ENCODE measurements at places on chromosomes 11 and 22.

DNA sequence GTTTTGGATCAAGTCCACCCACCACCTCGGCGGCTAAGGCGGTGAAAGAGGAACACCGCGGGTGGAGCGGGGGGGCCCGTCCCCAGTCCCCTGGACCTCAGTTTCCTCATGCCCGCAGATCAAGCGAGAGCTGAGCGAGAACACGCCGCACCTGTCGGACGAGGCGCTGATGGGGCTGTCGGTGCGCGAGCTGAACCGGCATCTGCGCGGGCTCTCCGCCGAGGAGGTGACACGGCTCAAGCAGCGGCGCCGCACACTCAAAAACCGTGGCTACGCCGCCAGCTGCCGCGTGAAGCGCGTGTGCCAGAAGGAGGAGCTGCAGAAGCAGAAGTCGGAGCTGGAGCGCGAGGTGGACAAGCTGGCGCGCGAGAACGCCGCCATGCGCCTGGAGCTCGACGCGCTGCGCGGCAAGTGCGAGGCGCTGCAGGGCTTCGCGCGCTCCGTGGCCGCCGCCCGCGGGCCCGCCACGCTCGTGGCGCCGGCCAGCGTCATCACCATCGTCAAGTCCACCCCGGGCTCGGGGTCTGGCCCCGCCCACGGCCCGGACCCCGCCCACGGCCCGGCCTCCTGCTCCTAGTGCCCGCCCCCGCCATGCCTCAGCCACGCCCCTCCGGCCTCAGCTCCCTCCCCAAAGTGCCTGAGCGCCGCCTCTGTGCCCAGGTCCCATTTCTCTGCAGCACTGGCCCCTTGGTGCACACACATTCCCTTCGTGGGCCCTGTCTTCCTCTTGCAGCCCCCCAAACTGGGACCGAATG is 12.7 kb downstream of the MAFF start:
- peak; percentile 71 for DNase-seq

DNA sequence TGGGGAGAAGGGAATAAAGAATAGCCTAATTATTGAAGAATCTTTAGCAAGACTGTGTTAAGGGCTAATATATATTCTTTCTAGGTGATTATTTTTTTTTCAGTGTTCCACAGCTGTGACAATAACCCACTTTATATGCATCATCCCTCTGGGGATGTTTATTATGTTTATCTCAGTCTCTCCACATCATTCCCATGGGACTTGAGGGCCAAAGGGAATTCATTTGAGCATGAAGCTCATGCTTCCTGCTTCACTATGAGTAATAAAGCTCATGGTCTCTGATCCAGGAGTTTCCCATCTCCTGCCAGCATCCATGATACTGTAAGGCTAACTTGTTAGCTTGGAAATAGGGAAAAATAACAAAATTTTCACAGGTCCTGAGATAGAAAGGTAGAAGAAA is 1888.4 kb downstream of the LRRC4C start:
- no peak for DNase-seq

- DNase-seq: no peak
These were observed 47.2 kb upstream of the SLC22A12 start for GRCh38 chr11:64543818-64544217.

DNA sequence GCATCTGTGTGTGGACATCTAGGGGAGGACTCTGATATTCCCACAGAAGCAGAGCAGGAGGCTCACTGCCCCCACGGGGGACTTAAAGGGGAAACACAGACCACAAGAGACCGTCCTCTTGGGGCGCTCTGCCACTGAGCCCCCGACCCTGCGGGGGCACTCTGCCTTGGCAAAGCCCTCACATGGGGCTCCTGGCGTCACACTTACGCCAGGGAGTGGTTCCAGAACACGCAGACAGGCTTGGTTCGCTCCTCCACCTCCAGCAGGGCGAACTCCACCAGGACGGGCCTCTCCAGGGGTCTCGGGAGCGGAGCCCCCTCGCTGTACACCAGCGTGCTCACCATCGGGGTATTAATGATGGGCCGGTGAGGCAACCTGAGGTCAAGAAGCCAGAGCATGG is 45.1 kb downstream of the TRMU start:
- DNase-seq: no peak

GRCh38 chr11:18046116-18046777 is at the start of gene TPH1:
Gene TPH1 (minus strand): TSS chr11:18046269. CDS start chr11:18040762, 5,507 bp downstream.
- DNase-seq: no peak

DNA sequence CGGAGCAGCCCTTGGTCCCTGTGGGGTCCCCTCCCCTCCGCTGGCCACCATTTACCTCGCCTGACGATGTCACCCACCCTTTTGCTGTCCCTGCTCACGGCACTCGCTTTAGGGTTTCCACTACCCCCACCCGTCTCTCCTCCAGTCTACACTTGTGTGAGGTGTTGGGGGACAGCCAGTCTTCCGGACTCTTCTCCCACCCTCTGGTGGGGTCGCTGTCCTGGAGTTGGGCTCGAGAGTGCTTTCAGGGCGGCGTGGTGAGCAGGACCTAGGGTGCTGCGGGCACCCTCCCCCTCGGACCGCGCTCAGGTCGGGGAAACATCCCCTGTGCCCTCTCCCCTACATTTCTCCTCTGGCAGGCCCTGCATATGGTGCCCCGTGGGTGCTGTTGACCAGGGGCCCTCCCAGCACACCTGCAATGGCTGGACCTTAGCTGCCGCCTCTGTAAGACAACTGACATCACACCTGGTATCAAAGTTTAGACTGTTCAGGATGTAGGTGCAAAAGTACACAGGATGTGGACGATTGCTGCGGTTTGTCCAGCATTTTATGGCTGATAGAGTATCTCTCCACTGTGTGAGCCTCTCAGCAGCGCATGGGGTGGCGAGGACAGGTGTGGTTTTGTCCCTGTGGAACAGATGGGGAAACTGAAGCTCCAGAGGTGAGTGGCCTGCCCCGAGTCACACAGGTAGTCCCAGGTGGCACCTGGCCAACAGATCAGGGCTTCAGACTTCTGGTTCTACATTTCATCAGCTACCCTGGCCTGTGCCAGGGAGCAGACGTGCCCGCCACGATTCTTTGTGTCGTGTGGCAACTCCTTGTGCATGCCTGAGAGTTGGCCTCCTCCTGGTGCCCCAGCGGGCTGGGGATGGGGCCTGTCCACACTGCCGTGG is 1.2 kb downstream of the GRK2 start:
- DNase-seq: no peak

GRCh38 chr22:40679964-40680818 is 907 bp downstream of the MCHR1 start:
- no peak for DNase-seq

DNA sequence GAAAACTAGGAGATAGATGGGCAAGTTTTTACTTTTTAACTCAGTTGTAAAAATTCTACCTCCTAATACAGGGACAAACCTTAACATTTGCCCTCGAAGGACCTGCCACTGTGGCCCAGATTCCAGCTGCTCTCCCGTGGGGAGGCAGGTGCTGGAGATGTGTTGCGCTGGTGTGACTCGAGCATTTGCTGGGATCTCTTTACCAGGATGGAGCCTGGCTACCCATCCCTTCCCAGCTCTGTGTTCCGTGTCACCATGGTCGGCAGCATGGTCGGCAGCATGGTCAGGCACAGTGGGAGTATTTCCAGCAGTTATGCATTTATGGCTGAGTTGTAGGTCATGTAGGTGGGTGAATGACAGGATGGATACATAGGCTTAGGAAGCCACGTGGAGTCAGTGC is 41.1 kb downstream of the OTOG start:
- DNase-seq: no peak

DNA sequence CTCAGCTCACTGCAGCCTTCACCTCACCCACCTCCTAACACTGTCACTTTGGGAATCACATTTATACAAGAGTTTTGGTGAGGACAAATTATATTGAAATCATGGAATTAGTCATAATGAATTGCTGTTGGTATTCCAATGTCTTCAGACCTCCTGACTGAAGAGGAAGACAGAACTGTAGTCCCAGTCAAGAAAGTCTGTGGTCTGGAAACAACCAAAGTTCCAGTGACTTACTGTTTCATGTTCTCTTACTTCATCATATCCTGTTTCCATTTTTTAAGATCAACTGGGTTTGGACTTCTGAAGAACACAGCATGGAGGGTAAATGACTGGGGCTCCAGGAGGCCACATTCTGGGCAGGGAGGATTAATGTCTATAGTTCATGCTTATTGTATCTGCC is 43.0 kb upstream of the HIPK3 start:
- DNase-seq: no peak

DNA sequence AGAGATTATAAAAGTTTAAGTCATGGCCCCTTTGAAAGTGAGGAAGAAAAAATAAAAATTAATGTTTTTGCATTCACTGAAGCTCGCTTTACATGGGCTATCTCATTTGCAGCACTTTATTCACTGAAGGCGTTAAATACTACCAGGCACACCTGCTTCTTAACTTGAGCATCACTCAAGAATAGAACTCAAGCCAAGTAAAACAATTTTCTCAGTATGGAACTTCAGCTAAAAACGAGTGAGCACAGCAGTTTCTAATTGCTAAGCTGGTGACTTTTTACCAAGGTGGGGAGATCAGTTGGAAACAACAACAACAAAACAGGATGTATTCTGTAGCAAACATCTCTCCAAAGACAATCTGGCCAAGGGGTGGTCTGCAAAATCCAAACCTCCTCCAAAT is 405.6 kb downstream of the RAB38 start:
- no peak for DNase-seq

GRCh38 chr11:1947592-1948237 is 583 bp downstream of the MRPL23 start:
- DNase-seq: no peak

DNA sequence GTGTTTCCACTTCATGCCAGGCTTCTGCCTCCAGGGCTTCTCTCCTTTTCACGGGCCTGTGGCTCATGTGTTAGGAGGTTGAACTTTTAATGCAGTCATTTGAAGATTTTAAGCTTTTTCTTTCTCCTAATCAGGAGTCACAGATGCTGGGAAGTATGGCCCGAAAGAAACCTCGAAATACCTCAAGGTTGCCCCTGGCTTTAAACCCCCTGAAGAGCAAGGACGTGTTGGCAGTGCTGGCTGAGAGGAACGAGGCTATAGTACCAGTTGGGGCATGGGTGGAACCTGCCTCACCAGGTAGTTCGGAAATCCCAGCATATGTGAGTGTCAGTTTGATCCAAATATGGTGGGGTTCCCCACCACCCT is 571 bp downstream of the CCDC15 start:
- DNase-seq: no peak

GRCh38 chr22:42642806-42643633 is 2.6 kb upstream of the ATP5MGL start:
- no peak for DNase-seq

GRCh38 chr11:15113381-15113780 is 1.3 kb upstream of the INSC start:
- DNase-seq: no peak

DNA sequence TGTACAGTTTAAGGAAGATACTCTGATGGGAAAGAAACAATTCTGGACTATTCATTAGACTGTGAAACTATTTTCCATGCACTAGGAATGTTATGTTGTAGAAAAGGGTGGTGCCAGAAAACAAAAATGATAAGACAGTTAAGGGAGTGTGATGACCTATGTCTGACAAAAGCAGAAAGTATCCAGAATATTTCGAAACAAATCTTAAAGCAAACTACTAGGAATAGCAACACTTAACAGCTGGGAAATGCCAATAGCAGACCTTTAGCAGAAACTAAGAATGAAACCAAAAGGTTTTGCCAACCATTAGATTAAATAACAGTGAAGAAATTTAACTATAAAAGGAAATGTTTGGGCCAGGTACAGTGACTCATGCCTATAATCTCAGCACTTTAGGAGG is 3.3 kb upstream of the ARHGAP20 start:
- no peak for DNase-seq

DNA sequence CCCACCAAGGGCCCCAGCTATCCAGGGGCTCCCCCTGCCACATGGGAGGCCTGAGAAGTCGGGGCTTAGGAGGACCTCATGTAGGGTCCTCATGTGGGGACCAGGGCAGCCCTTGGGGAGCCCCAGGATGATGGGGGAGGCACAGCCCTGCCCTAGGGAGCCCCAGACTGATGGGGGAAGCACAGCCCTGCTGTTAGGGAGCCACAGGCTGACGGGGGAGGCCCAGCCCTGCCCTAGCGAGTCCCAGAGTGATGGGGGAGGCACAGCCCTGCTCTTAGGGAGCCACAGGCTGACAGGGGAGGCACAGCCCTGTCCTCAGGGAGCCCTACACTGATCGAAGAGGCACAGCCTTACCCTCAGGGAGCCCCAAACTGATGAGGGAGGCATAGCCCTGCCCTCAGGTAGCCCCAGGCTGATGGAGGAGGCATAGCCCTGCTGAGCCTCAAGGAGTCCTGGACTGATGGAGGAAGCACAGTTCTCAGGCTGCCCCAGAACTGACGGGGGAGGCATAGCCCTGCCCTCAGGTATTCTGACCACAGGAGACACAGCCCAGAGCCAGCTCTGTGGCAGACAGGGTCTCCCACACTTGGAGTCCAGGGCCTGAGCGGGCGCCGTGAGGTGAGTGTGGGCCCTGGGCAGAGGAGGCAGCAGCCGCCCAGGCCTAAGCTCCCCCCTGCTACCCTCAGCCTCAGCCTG is 10.8 kb downstream of the PRR33 start:
- DNase-seq: no peak

DNA sequence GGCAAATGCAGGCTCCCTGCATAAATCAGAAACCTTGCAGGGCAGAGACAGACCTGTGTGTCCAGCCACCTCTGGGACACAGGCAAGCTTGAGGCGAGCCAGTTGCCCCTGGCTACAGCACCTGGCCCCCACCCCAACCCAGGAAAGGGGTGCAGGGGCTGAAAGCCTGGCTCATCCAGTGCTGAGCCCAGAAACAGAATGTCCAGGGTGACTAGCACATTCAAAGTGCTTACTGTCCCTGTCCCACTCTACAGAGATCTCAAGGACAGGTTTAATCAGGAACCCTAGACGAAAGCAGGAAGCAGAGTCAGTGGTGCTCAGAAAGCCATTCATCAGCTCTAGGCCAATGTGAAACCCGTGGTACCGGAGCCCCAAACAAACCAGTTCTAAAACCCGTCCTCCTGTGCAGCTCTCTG is 31.9 kb downstream of the PLEKHA7 start:
- no peak for DNase-seq

GRCh38 chr11:2134022-2135010 is 4.9 kb downstream of the IGF2 start:
- DNase-seq: no peak

DNA sequence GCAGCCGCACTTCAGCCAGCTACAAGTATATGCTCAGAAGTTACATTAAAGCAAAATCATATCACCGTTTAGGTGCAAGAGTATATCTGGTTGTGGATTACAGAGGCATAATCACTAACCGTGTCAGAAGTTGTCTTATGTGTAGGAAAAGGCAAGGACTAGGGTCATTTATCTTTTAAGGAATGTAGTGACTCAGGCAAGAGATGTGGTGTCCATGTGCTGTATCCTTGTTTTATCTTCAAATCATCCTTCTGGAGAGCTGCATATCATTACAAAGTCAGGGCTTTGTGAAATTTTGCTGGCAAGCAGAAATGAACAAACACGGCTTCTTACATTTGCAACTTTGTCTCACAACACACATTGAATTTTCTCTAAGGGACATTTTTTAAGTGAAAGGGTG is 12.7 kb upstream of the CHORDC1 start:
- no peak for DNase-seq

GRCh38 chr22:40728731-40729189 is 49.5 kb downstream of the MCHR1 start:
- DNase-seq: peak; percentile 47
